ENCODE measurements at places on chromosomes 6 and 20.

- DNase-seq: no peak
Observed at GRCh38 chr6:147136057-147136456, 68.2 kb upstream of the STXBP5 start.

DNA sequence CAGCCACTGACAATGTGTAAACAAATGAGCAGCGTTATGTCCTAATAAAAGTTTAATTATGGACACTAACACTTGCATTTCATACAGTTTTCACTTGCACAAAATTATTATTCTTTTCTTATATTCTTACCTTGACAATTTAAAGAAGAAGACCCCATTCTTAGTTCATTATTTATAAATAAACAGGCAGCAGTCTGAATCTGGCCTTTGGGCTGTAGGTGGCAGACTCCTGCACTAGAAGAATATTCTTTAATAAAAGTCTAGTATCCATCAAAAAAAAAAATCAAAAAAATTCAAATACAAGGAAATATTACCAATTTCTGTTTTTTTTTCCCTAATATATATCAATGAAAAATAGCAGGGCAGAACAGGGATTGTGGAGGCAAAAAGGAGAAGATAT, 24.8 kb downstream of the PTCHD4 start:
- DNase-seq: no peak

- DNase-seq: no peak
Observed at GRCh38 chr20:39534846-39535245, 572.7 kb downstream of the DHX35 start.

- no peak for DNase-seq
Observed at GRCh38 chr20:54661880-54662465, 186.6 kb downstream of the DOK5 start.

DNA sequence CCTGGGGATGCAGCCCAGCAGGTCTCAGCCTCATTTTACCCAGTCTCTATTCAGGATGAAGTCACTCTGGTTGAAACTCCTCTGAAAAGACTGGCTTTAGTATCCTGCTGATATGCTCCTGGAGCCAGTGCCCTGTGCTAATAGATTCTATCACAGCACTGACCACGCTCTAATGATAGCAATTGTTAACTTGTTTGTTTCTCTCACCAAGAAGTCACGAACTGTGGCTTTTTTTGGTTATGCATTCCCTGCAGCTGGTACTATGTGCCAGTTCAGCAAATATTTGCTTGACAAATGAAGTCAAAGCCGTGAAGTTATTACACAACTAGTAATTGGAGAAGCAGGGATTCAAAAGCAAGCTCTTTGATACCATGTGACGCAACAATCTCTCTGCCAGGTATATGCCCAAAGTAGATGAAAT, 754.6 kb downstream of the KIF16B start:
- DNase-seq: no peak

GRCh38 chr6:161417717-161418462, 144.0 kb upstream of the AGPAT4 start:
- DNase-seq: no peak

DNA sequence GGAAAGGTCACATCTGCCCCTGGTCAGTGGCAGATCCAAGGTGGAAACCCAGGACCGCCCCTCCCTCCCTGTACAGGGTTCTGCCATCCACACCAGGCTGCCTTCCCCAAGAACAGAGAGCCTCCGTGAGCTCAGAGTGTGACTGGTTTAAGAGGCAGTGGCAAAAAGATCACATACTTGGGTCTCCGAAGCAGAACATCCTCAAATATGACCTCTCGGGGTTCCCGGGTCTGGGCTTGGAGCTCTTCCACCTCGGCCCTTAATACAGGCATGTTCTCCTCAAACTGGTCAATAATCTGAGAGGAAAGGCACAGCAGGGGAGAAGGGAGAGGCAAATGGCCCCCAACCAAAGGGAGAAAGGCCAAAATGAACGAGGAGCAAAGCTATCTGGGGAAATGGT, 14.8 kb downstream of the C20orf96 start:
- DNase-seq: no peak

- DNase-seq: no peak
Observed at GRCh38 chr6:7684843-7685242, 41.1 kb upstream of the BMP6 start.

DNA sequence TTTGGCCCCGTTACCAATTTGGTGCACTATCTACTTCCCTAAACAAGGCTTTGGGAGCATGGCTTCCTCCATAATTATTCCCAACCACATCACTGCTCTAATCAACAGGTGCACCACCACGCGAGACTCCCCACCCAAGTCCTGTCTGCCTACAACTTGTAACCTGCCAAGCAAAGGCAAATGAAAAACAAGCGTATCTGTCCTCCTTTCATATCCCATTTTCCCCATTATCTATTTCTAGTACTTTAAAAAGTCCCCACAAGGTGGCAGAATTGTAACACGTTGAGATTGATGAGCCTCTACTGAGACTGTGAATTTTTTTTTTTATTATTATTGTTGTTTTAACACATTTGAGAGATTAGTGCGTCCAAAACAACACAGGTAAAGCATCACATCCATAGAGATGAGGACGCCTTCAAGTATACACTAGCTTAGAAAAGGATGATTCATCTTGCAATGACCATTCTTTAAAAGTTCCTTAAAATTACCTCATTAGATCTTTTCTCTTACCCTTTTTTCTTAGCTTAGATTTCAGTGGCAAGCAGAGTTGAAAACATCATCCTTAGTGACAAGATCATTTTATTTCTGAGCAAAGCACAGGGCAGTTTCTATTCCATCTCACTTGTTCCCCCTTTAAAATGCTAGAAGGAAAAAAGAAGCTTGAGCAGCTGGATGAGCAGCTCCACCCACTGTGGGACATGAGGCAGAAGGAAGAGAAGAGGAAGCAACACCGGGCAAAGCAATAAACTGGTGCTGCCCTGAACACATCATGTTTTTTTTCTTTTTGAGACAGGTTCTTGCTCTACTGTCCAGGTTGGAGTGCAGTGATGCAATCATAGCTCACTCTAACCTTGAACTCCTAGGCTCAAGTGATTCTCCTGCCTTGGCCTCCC, 210.8 kb downstream of the ARHGAP18 start:
- no peak for DNase-seq

- DNase-seq: no peak
Observed at GRCh38 chr20:18224968-18225568, 63.3 kb upstream of the ZNF133 start.

- no peak for DNase-seq
Observed at GRCh38 chr6:71011871-71012371, 55.1 kb upstream of the B3GAT2 start.

DNA sequence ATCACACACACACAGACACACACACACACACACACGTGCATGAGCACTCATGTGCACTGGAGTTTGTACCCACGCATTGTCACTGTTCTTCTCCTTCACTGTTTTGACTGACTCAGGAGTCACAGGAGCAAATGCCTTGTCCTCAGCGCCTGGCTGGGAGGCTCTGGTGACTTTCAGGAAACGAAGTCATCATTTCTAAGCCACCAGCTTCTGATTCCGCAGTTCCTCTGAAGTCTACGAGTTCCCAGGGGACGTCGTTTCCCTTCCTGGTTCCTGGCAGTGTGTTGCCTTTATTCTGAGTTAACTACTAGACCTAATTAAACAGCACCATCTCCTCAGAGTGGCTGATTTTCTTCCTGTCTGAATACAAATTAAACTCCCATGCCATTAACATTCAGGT, 82.2 kb upstream of the PMEPA1 start:
- DNase-seq: no peak

GRCh38 chr6:167349631-167350274, 24.9 kb downstream of the TTLL2 start:
- no peak for DNase-seq

- no peak for DNase-seq
Observed at GRCh38 chr6:136439514-136440190, 110.6 kb downstream of the MAP7 start.

- no peak for DNase-seq
Observed at GRCh38 chr6:71579902-71580301, 291.3 kb downstream of the OGFRL1 start.

DNA sequence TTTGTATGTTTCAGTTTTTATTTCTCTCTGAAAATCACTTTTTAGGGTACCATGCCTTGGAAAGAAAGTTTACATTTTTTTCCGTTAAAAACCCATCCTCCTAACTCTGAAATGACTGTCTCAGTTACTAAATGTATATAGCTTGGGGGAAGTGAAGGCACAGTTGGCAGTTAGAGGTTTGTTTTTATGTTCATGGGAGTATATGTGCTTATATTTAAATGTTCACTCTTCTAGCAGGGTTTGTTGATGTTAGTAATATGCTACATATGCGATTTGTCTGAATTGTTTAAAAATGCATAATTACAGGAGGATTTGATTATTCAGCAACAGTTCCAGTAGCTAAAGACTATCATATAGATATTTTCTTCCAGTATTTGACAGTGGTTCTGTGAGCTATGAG, 31.1 kb downstream of the CDKAL1 start:
- DNase-seq: no peak

DNA sequence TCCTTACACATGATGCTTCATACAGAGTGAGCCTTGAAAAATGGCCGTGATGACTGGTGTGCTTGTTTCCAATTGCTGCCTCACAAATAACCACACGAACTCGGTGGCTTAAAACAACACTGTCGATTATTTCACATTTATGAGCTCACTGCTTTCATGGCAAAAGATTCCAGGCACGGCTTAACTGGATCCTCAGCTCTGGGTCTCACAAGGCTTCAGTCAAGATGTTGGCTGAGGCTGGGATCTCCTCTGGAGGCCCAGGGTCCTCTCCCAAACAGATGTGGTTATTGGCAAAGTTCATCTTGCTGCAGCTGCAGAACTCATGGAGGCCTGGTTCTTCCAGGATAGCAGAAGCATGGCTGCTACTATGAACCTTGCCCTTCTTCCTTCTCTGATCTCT, 144.6 kb downstream of the TFAP2C start:
- DNase-seq: no peak

DNA sequence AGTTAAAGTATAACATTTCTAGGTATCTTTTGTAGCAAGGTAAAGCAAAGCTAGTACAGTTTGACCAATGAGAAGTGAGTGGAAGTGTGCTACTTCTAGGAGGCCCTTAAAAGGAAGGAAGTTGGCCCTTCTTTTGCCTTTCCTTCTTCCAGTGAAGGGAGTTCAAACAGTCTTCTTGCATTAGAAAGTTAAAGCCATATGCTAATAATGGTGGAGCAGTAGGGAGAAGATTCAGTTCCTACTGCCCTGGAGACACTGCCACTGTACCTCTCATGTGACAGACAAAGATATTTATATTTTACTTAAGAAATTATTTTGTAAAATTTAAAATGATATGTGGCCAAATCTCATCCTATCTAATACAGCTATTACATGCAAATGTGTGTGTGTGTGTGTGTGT, 26.0 kb upstream of the RCAN2 start:
- DNase-seq: no peak
